ENCODE measurements at places on chromosomes 1 and 21. TPM values are rescaled to one million over a fixed set of nuclear protein-coding genes. Genes with fewer than 3 reads are reported as not detected.

GRCh38 chr1:246631426-246631825, 65.2 kb downstream of the CNST start:
- H3K36me3 ChIP-seq, result no peaks in the 10 kb centered on the region
- no peak overlapping the region for H3K27ac ChIP-seq
- no peaks in the 10 kb centered on the region for H3K27me3 ChIP-seq
- DNase-seq, result no peak

DNA sequence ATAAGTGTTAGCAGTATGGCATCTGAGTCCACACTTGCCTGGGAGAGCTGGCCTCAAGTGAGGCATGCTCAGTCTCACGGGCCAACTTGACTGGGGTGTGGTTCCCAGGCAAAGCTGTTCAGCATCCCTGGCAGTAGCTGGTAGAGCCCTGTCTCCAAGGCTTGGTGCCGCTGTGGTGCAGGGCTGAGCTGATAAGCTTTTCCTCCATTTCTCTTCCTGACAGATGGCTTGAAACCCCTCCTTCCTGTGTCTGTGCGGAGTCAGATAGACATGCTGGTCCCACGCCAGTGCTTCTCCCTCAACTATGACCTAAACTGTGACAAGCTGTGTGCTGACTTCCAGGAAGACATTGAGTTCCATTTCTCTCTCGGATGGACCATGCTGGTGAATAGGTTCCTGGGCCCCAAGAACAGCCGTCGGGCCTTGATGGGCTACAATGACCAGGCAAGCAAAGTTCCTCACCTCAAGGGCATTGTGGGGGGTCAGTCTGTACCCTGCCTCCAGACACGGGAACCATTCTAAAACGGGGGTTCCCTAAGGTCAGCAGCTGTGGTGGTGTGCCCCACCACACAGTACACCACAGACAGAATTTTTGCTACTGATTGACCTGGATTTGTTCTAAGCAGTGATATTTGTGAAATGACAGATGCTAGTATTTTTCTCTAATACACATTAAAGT, 13.7 kb upstream of the MIIP start:
- no peak overlapping the region for H3K4me3 ChIP-seq
- no peak for DNase-seq
- H3K27me3 ChIP-seq, result no peaks in the 10 kb centered on the region
- H3K36me3 ChIP-seq, result peaks cover 25% of the 10 kb centered on the region

DNA sequence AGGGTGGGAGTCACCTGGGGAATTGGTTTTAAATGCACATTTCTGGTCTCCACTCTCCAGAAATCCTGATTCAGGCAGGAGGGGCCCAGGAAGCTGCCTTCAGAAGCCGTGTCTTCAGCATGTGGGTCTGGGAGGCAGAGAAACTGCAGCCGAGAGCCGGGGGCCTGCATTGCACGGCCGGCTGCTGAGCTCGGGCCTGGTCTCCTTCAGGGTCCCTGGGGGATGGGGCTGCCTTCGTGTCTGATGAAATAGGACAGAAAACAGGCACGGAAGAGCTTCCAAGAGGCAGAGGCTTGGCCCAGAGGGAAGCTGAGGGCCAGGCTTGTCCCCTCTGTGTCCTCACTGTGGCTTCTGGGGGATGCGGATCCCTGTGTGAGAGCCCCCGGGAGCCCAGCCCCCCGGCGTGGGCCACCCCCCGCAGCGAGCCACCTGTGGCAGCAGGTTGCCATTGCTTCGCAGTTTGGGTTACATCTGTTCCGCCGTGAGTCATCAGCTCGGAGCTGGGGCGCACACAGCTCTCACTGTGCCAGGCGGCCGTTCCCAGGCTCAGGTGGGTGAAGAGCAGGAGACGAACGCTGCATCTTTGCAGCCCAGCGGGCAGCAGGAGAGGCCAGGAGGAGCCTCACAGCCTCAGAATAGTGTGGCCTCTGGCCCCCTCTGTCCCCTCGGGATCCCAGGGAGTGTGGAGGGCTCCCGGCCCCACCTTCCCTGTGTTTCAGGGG, 72.4 kb downstream of the AJAP1 start:
- no peaks in the 10 kb centered on the region for H3K27me3 ChIP-seq
- no peaks in the 10 kb centered on the region for H3K4me1 ChIP-seq
- DNase-seq, result no peak
- H3K36me3 ChIP-seq, result no peaks in the 10 kb centered on the region
- no peak overlapping the region for H3K27ac ChIP-seq
- H3K4me3 ChIP-seq, result no peak overlapping the region

GRCh38 chr1:3271866-3272265, 182.6 kb upstream of the ARHGEF16 start:
- no peaks in the 10 kb centered on the region for H3K4me1 ChIP-seq
- no peak overlapping the region for H3K4me3 ChIP-seq
- DNase-seq, result no peak
- no peaks in the 10 kb centered on the region for H3K36me3 ChIP-seq

- H3K4me3 ChIP-seq, result no peak overlapping the region
- H3K4me1 ChIP-seq, result no peaks in the 10 kb centered on the region
- no peaks in the 10 kb centered on the region for H3K36me3 ChIP-seq
- DNase-seq, result no peak
- no peaks in the 10 kb centered on the region for H3K27me3 ChIP-seq
Observed at GRCh38 chr1:221166559-221167318, 287.5 kb downstream of the HLX start.

DNA sequence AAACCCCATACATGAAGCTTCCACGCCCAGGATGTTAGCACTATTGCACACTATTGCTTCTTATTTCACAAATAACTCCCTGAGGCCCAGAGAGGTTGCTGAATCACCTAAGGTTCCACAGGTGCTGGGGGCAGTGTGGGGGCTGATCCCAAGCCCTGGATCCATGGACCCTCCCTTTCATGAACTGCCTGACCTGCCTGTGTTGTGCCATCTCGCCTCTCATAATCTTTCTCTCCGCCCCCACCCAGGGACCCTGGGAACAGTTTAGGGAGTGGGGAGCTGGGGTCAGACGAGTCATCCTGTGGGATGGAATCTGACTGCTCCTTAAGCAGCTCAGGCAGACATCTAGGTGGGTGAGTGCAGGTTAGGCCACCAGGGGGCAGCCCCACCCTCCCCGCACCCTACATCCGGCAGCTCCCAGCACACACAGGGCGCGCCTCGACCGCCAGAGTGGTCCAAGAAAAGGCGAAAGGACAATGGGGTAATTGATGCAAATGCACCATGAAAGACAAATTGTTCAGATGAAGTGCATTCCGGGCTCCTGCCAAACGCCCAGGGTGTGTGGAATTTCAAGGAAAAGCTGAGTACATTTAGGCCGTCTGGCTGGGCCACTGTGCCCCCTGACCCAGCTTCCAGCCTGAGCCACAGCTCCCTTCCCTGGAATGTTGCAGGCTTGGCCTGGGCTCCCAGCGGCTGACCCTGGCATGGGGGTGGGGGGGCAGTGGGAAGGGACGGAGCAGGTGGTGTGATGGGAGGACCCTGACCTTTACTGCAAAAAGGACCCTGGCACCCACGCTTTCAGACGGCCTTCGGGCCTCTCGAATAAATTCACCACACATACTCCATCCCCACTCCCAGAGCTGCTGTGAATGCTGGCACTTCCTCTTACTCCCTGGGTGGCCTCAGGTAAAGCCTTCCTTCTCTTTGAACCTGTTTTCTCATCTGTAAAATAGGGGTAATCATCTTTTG, 20.8 kb downstream of the PHLDA3 start:
- DNase-seq, result no peak
- no peak overlapping the region for H3K4me3 ChIP-seq
- no peaks in the 10 kb centered on the region for H3K27me3 ChIP-seq

DNA sequence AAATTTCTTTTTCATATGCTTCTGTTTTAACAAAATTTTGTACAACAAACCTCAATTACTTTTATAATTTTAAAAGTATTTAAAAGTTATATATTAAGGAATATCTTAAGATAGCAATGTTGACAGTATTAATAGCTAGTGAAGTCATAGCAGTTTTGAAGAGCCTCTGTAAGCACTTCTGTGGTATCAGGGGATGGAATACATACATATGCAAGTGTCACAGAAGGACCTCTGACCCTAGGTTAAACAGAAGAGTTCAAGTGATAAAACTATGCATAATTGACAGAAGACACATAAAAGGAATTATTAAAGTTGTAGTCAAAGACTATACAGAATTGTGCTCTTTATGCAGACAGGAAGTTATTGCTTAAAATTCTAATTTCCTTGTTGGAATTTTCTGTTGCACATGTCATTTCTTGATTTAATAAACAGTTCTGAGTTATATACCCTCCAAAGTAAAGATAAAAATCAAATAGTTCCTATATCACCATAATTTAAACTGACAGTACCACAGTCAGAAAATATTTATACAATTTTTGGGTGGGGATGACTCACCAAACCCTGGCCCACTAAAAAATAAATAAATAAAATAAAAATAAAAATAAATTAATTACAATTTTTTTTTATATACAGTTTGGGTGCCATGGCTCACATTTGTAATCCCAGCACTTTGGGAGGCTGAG, 27.1 kb downstream of the IPP start:
- no peak for DNase-seq
- no peak overlapping the region for H3K27ac ChIP-seq

- H3K4me3 ChIP-seq, result no peak overlapping the region
- no peak for DNase-seq
- H3K4me1 ChIP-seq, result no peaks in the 10 kb centered on the region
- H3K36me3 ChIP-seq, result no peaks in the 10 kb centered on the region
Observed at GRCh38 chr1:86441581-86441980, 17.6 kb downstream of the CLCA2 start.

GRCh38 chr1:212035835-212036605, 472 bp downstream of the DTL start:
- H3K4me1 ChIP-seq, result peaks cover 61% of the 10 kb centered on the region
- peaks cover 14% of the 10 kb centered on the region for H3K36me3 ChIP-seq
- peak overlapping the region; percentile 94 for H3K4me3 ChIP-seq
- no peak for DNase-seq
- H3K27me3 ChIP-seq, result no peaks in the 10 kb centered on the region

- H3K27me3 ChIP-seq, result no peaks in the 10 kb centered on the region
- DNase-seq, result no peak
- H3K27ac ChIP-seq, result no peak overlapping the region
- H3K4me1 ChIP-seq, result no peaks in the 10 kb centered on the region
Observed at GRCh38 chr1:155813672-155814071, 43.3 kb downstream of the GON4L start.

Gene CYP2J2
- not detected for total RNA-seq

Gene TMEM125
- total RNA-seq, result not detected
